ENCODE measurements at places on chromosomes 1 and 21.

DNA sequence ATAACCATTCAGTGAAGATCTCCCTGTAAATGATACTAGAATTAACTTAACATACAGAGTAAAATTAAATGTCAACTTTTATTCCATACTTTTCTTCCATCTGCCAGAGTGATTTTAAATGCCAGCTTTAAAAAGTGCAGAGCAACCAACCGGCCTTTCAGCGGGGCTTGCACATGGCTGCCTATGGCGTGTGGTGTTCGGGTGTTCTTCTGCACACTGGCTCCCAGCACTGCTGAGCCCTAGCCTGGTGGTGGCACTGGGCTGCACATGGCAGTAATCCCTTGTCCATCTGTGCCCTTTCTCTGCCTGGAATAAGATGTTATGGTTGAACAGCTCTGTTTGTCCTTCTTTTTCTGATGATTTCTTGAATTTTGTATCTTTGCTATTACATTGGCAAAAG, 156.3 kb downstream of the SNX7 start:
- no peak for DNase-seq

DNA sequence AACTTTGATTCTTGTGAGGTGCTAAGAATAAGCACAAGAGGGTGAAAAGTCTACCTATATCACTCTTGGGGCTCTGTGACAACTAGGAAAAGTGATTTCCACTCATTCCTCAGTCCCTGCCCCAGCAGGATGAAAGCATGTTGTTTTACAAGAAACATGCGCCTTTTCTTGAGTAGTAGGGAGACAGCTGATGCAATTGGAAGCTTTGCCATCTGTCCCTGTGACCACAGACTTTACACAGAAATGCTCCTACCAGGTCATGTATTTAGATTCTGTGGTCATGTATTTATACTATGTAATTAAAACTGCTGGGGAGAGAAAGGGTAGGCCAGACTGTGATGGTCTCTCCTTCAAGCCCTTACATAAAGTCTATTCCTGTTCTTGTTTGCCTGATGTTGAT, 445.5 kb downstream of the PTPRC start:
- no peak for DNase-seq

DNA sequence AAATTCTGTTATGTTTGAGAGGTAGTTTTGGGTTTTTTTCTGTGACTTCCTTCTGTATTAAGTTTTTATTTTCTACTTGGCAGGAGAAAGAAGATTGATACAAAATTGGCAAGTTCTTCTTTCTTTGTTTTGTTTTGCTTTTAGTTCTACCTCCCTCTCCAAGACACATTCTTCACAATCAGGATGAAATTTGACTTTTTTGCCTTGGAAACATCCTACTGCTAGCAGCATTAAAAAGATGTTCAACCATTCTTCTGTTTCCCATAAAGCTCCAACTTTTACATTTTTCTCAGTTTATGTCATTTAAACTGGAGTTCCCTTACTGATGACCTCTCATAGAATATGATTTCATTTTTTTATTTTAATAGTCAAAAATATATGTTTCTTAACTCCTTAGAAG, 234.8 kb downstream of the NCAM2 start:
- no peak for DNase-seq

DNA sequence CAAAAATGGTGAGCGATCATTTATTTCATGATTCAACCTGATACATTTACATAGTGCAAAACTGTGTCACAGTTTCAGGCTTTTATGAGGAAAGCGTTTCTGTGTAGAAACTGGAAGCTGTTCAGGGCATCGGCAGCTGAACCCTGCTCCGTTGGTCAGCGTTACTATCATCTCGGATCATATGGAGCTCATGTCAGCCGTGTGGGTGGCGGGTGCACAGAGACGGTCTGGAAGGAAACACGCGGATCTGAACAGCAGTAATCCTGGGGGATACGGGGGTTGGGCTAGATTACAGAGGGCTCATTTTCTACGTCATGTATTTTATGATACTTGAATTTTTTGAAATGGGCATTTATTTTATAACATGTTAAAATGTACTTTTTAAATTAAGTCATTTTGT, 15.1 kb downstream of the C1orf174 start:
- DNase-seq, result no peak

Data from CD4-positive, alpha-beta T cell treated with Interleukin-4 for 4 hours (primary cell).